ENCODE measurements at places on chromosomes 2 and 18.

- no peak for DNase-seq
Observed at GRCh38 chr18:12121175-12122042, 27.8 kb downstream of the ANKRD62 start.

DNA sequence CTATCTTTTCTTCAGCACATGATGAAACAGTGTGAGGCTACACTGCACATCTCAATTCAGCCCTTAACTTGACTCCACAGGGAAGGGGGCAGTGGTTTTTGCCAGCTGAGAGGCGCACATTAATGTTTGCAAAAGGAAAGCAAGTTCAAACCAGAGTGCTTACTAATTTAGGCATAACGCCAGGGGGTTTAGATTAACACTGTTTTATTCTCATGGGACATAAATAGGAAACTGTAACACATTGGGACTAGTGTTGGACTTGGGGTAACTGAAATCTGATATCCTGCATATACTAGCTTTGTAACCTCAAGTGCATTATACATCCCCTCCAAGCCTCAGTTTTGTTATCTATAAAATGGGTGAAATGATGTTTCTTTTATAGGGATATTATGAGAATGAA is 821.2 kb upstream of the ID2 start:
- no peak for DNase-seq

- DNase-seq: peak; percentile 91
Observed at GRCh38 chr18:45874491-45875184, 49.2 kb downstream of the SIGLEC15 start.

- DNase-seq: no peak
Observed at GRCh38 chr2:9570182-9571060, 14.8 kb upstream of the ADAM17 start.

DNA sequence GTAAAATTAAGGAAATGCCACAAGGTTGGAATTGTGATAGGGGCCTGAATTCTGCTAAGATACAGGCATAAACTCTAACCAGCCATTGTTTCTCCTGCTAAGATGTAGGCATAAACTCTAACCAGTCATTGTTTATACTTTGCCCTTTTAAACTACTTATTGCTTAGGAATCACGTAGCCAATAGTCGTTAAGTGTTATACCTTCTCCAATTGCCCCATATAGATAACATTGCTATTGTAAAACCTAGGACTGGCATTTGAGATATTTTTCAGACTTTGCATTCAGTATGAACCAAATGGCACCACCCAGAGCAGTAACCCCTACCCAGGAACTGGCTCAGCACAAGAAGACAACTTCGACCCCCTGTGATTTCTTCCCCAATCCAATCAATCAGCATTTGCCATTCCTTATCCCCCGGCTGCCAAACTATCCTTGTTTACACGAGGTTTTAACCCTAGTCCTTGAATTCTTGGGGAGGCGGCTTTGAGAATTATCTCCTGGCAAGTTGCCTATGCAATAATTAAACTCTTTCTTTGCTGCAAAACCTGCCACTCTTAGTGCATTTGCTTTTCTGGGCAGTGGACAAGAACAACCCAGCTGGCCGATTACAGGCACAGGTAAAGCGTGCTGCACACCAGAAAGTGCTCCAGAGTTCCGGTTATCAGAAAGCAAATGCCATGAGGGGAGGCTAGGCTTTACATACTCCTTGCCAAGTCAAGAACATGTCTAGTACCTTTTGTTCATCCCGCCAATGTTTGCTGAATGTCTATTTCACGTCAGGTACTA is 167.6 kb downstream of the LAMA1 start:
- no peak for DNase-seq

- peak; percentile 46 for DNase-seq
Observed at GRCh38 chr2:171963198-171963597, 36.6 kb upstream of the METAP1D start.

- no peak for DNase-seq
Observed at GRCh38 chr2:233184669-233185068, 66.8 kb upstream of the ATG16L1 start.

GRCh38 chr2:127622561-127623387 is 23.2 kb upstream of the GPR17 start:
- no peak for DNase-seq

- DNase-seq: no peak
Observed at GRCh38 chr18:29307231-29307630, 1130.3 kb upstream of the CDH2 start.

DNA sequence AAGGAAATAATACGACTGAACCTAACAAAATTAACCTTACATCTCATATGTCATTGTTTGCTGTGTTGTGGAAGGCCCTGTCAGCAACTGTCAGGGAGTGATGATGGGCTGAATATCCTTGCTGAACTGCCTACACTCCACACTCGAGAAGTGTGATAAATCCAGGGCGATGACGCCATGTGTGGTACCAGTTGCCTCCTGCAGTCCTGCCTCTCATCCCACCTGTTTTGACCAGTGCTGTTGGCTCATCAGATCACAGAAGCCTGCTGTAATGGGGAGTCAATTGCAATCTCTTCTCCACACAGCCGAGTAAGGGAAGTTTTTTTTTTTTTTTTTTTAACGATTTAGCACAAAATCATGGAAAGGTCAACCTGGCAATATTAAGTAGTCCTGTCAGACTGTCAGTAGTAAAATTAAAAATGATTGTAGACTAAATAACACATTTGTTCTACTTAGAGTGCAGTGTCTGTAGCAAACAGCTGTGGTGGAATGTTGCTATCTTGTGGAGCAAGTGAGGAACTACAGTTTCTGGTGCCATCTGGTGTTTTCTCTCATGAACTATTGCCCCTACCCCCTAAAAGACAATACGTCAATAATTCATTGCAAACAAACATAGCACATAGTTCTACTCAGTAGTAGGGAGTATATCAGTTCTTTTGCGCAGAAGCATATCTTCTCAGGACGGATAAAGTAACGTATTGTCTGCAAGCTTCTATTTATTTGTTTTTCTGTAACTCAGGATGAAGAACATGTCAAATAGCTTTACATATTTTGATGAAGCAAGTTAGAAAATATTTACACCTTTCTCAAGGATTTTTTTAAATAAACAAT is 347.6 kb downstream of the CTNNA2 start:
- DNase-seq: no peak

GRCh38 chr18:73691118-73691517 is 456.5 kb downstream of the FBXO15 start:
- no peak for DNase-seq

Measured in activated CD8-positive, alpha-beta T cell treated with anti-CD3 and anti-CD28 coated beads for 36 hours (primary cell).